ENCODE measurements at places on chromosomes 2 and 18.

DNA sequence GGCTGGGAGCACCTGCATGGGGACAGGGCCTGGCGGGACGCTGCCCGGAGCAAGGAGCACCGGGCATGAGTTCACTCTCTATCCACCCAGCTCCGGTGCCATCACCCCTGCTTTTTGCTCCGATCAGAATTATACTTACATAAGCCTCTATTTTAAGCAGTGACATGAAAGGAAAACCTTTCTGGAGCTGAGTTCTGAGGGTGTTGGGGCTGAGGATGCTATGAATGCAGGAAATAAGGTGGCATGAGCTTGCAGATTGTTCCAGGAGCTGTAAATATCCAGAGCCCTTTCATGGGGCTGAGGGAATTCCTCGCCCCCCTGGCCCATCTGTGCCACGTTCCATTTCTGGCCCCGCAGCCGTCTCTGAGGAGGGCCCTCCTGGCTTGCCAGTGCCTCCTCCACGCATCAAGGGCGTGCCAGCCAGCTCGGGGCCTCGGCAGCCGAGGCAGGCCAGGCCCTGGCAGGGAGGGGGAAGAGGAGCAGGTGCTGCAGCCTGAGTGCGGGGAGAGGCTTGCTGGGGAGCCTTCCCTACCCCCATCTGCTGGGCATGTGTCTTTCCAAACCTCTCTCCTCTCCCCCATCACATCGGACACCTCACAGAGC lies 91.7 kb upstream of the MCFD2 start:
- DNase-seq, result no peak

- DNase-seq, result no peak
These were observed 32.9 kb downstream of the UBR3 start for GRCh38 chr2:169860149-169860548.

- no peak for DNase-seq
These were observed 894.4 kb downstream of the BCL11A start for GRCh38 chr2:59658906-59659635.

GRCh38 chr2:173424886-173425285 lies 70.2 kb downstream of the CDCA7 start:
- no peak for DNase-seq

- DNase-seq, result no peak
These were observed 2.4 kb downstream of the MRPL33 start for GRCh38 chr2:27773959-27774358.

GRCh38 chr18:2146092-2146491 lies 425.2 kb downstream of the METTL4 start:
- no peak for DNase-seq

GRCh38 chr18:12656938-12657683 lies 796 bp downstream of the SPIRE1 start:
- no peak for DNase-seq

DNA sequence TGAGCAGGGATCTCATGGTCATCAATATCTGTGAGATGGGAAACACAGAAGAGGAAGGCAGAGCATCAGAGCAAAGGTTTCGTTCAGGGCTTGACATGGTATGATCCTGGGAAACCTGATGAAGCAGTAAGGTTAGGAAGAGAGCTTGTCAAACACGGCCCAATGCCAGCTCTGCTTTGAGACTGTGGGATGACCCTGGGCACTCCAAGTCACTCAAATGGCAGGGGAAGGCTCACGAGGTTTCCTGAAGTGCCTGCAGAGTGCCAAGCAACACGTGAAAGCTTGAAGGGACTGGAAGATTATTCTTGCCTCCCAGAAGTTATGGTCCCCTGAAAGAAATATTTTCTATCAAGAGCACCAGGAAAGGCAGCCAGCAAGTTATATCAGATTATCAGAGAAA lies 6.5 kb downstream of the MCFD2 start:
- DNase-seq, result no peak

GRCh38 chr2:43453179-43454170 lies 142.4 kb downstream of the THADA start:
- DNase-seq, result no peak

GRCh38 chr2:144671695-144672455 lies 152.0 kb upstream of the ZEB2 start:
- no peak for DNase-seq

GRCh38 chr18:48419277-48420022 lies 10.3 kb upstream of the ZBTB7C start:
- no peak for DNase-seq

DNA sequence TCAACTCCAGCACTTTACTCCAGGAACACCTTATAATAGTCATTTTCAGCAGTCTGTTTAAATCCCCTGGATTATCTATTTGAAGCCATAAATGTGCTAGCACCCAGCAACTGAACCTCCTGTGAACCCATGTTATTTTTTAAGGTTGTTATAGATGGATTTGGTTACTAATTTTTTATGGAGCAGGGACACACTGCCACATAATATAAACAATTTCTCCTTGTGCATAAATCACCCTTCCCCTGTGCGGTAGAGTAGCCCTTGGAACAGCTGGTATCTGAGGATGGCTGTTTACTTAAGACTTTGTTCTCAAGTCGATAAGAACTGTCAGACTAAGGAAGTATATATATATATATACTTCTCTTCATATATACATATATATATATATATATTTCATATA lies 367.4 kb downstream of the EPHA4 start:
- no peak for DNase-seq

DNA sequence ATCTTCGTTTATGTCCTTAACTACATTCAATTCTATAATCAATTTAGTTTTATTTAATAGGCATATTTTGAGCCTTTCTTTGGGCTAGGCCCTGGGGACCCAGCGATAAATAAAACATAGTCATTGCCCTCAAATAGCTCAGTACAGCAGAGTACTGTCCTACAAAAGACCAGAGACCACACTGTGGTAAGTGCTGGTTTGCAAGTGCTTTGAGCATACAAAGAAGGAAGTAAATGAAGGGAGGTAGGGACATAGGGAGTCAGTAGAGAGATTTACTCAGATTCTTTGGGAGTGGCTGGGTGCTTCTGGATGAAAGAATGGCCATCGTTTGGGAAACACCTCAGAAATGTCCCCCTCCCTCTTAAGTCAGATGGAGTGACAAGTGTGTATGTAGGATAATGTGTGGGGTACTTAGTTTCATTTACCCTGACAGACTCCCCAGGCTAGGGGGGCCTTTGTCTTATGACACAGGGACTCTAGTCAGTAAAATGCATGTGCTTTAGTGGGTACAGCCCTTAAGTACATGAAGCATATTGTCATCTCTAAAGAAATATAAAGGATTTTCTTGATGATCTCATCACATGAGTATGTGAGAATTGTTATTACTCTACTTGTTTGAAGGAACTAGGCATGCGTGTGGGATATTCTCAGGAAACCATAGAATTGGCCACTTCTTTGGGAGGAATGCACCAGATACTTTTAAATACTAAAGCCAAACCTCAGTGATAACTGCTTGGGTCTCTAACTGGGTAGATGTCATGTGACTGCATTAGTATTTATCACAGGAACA lies 35.1 kb downstream of the MAPRE2 start:
- no peak for DNase-seq

DNA sequence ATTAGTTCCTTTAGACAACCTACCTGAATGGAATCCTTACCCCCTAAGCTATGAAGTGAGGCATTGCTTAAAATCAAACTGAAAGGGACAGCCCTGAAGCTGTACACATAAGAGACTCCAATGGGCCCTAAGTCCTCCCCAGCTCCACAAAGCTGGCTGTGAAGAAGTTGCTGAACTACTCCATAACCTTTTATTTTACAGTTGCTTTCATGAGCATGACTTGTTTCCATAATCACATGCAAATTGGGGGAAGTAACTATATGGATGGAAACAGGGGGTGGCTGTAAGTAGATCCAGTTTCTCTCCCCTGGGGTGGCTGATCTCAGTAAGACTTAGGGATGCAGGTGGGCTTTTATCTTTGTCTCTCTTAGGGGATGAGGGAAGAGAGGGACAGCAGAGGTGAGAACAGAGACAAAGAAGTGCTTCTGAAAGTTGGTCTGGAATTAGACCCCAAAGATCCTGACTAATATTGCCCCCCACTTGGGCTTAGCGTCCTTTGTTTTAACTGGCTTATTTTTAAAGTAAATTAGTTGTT lies 5.5 kb downstream of the FZD5 start:
- no peak for DNase-seq

- no peak for DNase-seq
These were observed 288.9 kb downstream of the XIRP2 start for GRCh38 chr2:167177196-167177595.

- DNase-seq, result no peak
These were observed 10.0 kb upstream of the NR4A2 start for GRCh38 chr2:156342254-156343095.

DNA sequence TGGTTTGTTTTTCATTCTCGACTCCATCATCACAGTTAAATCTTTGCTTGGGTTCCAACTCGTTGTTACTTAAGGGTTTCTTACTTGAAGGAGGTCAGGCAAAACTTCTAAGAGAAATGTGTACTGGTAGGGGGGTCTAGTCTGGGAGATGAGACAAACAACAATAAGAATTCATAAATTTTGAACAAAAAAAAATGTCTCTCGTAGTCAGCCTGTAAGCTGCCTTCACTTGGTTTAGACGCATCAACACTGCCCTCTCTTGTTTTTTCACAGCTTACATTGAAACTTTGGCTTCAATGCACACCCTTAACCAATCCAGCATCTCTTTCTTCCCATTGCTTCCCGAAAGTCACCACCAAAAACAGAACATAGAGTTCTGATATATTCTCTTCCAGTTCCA lies 576.4 kb upstream of the PIK3C3 start:
- no peak for DNase-seq

- DNase-seq, result peak; percentile 16
These were observed 117.4 kb upstream of the CWC22 start for GRCh38 chr2:180124273-180125139.

DNA sequence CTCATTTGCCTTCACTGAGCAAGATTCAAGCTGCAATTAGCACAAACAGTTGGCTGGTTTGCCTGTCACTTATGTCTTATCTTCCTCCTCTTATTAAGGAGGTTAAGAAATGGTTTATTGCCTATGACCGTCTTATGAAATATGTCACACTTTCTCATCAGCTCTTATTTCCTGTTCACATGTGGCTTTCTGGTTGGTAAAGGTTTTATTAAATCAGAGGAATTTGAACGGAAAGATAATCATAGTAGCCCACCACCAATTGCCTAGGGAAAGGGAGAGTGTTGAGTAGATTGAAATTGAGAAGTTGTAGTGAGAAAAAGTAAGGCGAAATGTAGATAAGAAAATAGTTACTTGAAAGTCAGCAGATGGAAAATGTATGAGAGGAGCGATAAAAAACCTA lies 4.2 kb upstream of the IL1R1 start:
- no peak for DNase-seq

GRCh38 chr18:24930971-24931370 lies 421.0 kb downstream of the ZNF521 start:
- DNase-seq, result no peak

- DNase-seq, result no peak
These were observed 165.6 kb upstream of the SERTAD2 start for GRCh38 chr2:64819361-64819760.

- no peak for DNase-seq
These were observed 11.0 kb upstream of the FARP2 start for GRCh38 chr2:241344925-241345651.

DNA sequence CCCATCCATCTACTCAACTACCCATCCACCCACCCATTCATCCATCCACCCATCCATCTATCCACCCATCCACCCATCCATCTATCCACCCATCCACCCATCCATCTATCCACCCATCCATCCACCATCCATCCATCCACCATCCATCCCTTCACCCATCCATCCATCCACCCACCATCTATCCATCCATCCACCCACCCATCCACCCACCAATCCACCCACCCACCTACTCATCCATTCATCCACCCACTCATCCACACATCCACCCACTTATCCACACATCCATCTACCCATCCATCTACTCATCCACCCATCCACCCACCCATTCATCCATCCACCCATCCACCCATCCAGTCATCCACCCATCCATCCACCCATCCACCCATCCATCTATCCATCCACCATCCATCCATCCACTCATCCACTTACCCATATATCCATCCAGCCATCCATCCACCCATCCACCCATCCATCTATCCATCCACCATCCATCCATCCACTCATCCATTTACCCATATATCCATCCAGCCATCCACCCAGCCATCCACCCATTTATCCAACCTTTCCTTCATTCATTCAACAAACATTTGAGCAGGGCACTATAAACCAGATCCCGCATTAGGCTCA lies 2.1 kb upstream of the NGEF start:
- no peak for DNase-seq

DNA sequence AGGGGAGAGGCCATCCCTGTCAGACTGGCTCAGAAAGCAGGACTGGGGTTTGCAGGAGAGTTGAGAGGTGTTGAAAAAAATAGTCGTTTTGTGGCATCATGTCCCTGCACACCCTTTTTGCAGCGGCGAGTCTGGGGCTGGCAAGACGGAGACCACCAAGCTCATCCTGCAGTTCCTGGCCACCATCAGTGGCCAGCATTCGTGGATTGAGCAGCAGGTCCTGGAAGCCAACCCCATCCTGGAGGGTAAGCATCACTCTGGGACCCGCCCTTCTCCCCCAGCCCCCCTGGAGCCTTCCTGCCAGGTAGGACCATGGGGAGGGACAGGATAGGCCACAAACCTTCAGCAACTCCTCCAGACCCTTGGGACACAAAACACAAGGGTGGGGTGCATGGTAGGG lies 34.2 kb downstream of the MYO7B start:
- no peak for DNase-seq

DNA sequence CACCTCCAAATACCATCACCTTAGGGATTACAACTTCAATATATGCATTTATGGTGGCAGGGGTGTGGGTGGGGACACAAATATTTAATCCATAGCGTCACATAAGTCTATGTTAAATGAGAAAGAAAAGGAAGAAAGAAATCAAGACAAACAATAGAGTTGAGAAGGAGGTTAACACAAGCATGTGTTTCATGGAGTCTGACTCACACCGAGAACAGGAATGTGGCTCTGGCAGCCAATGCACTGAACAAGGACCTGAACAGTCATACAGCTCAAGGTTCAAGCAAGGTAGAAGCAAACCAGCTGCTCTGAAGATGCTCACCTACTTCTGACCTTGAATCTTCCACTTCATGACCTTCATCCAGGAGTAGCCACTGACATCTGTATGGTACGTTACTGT lies 36.2 kb upstream of the LPIN1 start:
- no peak for DNase-seq

DNA sequence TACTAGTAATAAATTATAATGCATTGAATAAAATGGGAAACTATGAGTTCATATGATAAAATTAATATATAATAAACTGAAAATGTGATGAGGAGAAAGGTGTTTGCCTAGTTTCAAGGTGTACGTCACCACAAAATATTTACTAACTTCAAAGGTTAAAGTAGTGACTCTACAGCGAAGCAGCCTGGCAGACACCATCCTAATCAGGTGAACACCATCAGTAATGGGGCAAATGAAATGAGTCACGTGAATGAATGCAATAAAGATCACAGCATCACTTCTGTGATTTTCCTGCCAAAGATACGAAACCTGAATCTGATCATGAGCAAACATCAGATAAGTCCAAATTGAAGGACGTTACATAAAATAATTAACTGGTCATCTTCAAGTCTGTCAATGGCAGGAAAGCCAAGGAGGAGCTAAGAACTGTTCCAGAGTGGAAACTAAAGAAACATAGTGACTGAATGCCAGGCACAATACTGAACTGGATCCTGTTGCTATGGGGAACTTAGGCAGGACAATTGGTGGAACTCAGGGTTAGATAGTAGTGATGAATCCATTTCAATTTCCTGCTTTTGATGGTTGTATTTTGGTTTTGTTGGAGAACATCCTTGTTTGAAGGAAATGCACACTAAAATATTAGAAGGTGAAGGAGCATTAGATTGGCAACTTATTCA lies 12.1 kb upstream of the NOSTRIN start:
- no peak for DNase-seq

Measured in brain pericyte (primary cell).